ENCODE measurements at places on chromosomes 12 and 14.

- DNase-seq: no peak
Measured at GRCh38 chr12:20364501-20364900, 3.8 kb upstream of the PDE3A start.

DNA sequence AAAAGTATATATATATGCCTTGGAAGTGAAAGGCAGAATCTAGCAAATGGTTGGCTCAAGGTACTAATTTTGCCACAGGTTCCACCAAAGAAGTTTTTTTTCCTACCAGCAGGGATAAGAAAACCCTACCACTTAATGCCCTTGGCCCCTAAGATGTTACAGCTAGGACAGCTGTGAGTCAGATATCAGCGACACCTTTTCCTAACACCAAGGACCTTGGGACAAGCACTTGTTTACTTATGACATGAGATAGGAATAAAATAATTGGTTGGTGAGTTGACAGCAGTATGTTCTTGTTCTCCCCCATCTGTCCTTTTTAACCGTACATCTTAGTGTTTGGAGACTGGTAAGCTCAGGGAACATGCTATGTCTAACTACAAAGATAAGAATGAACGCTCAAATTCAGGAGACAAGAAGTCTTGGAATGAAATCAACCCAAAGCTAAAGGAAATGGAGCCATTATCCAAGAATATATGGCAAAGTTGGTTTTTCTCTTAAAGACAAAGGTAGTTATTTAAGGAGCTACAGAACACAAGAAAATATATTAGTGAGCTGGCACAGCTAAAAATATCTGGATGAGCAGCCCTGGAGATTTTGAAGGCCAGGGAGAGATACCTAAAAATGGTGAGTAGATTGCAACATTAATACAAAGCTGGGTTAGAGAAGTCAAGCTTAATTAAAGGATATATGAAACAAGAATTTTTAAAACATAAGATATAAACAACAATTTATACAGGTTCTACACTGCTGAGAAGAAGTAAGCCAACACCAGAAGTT, 126.8 kb downstream of the TMTC1 start:
- no peak for DNase-seq

GRCh38 chr12:67263471-67263870, 5.7 kb upstream of the CAND1 start:
- DNase-seq: no peak

DNA sequence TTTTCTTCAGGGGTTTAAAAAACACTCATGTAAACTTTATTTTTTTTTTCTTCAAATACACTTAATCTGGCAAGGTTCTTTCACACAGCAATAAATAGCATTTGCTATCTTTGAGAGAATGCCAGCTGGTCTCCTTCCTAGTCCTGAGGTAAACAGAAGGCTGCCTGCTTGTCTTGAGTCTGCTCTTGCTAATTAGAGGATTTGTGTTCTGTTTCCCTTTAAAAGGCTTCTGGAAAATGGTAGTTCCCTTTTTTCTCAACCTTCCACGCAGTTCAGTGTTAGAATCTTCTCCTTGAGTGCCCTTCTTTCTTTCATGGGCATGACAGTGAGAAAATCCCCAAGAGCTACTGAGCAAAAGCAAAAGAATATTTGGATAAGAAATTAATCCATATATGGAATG, 92.3 kb upstream of the DCN start:
- no peak for DNase-seq

DNA sequence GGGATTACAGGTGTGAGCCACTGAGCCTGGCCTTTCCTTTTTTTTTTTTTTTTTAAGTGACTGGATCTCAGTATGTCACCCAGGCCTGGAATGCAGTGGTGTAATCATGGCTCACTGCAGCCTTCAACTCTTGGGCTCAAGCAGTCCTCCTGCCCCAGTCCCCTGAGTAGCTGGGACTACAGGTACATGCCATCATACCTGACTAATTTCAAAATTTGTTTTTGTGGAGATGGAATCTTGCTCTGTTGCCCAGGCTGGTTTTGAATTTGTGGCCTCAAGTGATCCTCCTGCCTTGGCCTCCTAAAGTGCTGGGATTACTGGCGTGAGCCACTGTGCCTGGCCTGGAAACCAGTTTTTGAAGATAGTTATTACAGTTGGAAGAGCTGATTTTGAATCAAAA, 37.4 kb downstream of the ETNK1 start:
- DNase-seq: no peak

Measured in activated T-helper 1 cell treated with anti-CD3 and anti-CD28 coated beads, Interleukin-12 subunit alpha, Interleukin-12 subunit beta, Interleukin-2, Interleukin-4 antibody, amounts not matched to agents 30 ng/mL and 10 ng/mL and 1 ng/mL, durations not matched to agents 14 hours and 24 hours and 36 hours (primary cell).